ENCODE measurements at places on chromosomes 12 and 14.

DNA sequence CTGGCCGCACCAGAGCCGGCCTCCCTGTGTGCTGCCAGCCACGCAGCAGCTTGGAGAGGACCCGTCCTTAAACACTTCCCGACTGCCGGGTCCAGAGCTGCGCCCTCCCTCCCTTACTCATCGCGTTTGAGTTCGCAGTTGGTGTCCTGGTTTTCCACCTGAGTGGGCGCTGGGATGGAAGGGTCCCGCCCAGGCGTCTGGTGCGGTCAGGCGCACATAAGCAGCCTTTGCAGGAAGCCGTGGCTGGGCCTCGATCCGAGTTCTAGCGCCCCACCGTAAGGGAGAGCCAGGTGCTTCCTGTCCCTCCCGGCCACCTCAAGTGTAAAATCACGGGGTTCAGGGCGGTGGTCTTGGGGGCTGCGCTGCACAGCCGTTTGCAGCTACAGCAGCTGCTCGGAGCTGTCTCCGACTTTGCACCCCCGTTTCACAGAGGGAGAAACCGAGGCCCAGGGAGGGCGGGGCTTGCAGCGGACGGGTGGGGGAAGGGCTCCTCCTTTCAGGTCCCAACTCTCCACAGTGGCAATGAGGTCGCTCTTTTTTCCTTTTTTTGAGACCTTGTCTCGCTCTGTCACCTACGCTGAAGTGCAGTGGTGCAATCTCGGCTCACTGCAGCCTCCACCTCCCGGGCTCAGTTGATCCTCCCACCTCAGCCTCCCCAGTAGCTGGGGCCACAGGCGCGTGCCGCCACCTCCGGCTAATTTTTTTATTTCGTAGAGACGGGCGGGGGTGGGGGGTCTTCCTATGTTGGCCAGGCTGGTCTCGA, 51.3 kb downstream of the LRCOL1 start:
- DNase-seq, result no peak

DNA sequence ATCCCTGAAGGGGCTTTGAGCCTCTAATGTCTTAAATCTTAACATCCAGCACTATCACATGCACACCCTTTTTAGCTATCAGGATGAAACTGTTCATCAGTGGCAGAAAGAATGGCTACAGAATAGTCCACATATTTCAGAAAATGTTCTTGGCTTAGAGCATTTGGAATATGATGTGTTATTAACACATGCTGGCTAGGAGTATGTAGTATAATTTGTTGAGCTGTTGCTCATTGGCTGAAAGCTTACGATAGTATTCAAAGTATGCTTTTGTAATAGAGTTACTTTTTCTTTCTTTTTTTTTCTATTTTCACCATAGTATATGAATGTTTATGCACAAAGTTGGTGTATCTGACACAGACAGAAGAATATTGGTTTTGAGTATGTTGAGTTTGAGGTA, 55.1 kb downstream of the MNAT1 start:
- DNase-seq, result no peak

- DNase-seq, result peak; percentile 65
Observed at GRCh38 chr12:52740584-52740983, 36.6 kb downstream of the KRT76 start.

DNA sequence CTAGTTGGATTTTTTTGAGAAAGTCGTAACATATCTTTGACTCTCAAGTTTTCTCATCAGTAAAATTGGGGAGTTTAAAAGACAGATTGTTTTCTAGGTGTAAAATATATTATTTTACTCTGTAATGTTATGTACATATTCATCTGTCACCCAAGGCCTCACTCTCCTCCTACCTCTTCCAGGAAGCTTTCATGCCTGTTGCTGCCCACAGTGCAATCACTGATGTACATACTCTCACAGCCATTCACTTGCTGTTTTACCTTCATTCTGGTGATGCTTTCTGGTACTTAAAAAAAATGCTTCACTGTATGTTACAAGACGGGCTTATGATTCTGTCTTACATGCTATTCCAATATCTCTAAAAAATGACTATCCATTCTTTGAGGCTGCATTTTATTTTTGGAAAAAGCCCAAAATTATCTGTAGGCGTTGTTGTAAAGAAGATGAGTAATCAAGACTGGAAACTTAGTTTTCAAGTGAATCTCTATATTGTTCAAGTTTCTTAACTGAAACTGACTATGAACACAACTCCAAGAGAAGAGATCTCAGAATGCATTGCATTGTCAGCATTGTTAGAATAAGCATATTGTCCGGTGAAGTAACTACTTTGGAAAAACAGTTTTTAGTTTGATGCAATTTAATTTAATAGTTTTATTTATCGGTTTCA, 82.5 kb downstream of the LMO3 start:
- DNase-seq, result no peak

DNA sequence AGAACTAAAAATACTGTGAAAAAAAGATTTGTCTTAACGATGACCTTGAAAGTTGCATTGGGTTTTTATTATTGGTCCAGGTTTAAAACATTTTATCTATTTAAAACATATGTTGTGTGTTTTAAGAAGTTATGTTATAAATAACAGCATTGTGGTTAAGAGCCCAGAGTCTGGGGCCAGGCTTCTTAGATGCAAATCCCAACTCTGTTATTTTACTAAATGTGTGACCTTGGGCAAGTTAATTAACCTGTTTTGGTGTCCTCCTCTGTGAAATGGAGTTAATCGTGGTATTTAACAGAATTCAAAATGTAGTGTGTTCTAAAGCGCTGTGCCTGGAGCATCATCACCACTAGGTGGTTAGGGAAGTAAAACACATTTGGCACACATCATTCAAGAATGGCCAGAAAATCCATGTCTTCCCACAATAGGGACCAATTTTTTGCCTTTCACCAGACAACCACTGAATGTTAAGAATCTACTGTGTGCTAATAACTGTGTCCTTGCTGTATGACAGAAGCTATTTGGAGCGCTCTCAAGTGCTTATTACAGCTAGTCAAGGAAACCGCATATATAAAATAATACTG, 133.3 kb downstream of the MON2 start:
- no peak for DNase-seq

- no peak for DNase-seq
Observed at GRCh38 chr14:67186789-67187584, 2.3 kb upstream of the GARIN2 start.

- no peak for DNase-seq
Observed at GRCh38 chr12:89252284-89252683, 100.0 kb downstream of the DUSP6 start.

GRCh38 chr12:12181511-12181910, 85.3 kb downstream of the LRP6 start:
- DNase-seq, result no peak

DNA sequence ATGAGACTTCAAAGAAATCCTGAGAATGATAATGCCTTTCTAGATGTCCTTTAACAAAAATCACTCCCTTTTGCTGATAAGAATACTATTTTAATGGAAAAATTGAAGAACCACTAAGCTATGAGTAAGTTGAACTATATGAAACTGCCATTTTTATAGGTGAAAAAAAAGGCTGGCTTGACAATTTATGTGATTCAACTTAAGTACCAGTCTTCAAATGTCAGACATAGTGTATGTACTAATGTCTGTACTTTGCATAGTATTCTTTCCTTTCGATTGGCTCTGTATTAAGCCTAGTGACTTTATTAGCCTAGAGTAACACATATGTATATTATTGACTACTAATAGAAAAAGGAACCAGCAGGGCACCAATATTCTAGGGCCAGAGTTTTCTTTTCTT, 11.9 kb downstream of the HEATR5A start:
- no peak for DNase-seq

- no peak for DNase-seq
Observed at GRCh38 chr12:11746024-11746771, 96.7 kb downstream of the ETV6 start.

DNA sequence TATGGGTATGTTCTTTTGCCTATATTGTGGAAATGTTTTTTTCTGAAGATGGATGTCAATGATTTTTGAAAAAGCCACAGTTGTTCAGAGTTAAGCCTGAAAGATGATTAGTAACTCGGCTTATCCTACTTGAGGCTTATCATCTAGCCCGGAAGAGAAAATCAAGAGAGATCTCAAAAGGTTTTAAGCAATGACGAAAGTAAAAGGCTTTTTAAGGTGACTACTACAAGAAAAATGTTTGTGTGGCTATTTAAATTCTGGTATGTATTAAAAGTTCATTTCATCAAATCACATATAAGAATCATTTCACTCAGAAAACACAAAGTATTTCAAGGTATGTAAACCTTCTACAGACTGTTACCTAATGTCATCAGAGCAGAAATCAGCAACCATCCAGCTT, 40.2 kb downstream of the HEATR5A start:
- DNase-seq, result no peak

GRCh38 chr14:59363531-59364226, 101.5 kb downstream of the GPR135 start:
- no peak for DNase-seq

DNA sequence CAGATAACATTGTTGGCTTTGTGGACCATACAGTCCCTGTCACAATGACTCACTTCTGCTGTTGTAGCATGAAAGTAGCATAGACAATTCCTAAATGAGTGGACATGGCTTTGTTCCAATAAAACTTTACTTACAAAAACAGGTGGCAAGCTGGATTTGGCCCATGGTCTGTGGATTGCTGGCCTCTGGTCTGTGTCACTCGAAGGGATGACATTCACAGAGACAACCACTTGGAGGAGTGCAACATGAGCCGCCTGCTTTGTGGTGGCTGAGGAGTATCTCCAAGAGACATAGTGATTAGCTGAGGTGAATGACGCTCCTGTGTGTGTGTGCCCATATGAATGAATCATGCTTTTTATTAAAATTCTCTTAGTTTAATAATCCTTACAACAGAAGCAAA, 81.3 kb upstream of the NRXN3 start:
- no peak for DNase-seq
